CD4-positive, alpha-beta T cell treated with Interleukin-15 for 4 hours (primary cell): ENCODE measurements at places on chromosomes 12 and 14.

DNA sequence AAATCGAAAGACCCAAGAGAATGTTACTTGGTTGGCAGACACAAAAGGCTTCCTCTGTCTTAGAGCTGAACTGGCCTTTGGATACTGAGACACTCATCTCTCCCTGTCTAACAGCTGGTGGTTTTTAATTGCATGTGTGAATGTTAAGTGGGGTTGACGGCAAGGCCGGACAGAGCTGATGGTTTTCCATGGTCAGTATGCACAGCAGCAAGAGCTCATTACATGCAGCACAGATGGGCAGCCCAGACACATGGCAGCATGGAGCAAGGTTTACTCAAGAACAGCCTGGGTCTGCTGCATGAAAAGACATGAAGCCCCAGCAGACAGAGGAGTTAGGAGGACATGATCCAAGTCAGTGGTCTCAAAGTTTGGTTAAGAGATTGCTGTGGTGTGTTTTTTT, 27.8 kb upstream of the CACNA2D4 start:
- DNase-seq = no peak

DNA sequence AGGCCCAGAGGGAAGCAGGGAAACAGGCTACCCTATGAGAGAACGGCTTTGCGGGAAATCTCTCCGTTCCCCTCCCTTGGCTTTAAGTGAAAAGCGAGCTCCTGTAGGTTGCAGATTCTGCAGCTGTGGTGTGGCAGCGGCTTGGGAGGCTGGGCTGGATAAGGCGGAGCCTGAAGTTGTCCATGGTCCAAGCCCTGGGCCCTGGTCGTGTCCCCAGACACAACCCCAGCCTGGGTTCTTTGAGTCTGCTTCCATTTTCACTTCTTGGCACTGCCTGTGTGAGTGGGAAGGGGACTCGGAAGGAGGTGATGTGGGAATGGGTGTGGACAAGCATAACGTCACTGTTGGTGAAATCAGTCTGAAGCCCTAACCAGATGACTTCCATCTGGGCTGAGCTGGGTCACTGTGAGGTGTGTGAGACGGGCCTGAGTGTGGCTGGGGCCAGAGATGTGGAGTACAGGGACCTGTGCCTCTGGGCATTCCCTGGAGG, 43.0 kb upstream of the CTDSP2 start:
- DNase-seq = no peak

DNA sequence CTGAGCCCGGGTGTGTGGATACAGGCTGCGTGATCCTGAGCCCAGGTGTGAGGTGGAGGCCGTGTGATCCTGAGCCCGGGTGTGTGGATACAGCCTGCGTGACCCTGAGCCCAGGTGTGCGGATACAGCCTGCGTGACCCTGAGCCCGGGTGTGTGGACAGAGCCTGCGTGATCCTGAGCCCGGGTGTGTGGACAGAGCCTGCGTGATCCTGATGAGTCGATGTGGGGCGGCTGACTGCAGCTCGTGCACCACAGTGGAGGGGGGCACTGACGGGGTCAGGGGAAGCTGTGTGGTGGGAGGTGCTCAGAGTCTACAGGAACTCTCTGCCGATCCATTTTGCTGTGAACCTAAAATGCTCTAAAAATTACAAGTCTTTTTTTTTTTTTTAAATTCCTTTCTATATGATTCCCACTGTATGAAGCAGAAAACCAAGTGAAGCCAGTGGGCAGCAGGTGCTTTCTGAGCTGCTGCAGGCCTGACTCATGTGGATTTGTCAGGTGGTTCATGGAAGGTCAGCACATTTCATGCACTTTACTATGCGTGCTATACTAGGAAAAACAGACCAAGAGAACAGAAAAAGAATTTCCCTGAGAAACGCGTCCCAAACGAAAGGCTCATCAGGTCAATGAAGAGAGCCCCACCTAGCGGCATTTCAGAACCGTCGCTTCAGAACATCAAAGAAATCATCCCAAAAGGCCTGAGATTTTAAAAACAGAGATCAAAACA, 19.3 kb downstream of the BRF1 start:
- DNase-seq = peak; percentile 32

DNA sequence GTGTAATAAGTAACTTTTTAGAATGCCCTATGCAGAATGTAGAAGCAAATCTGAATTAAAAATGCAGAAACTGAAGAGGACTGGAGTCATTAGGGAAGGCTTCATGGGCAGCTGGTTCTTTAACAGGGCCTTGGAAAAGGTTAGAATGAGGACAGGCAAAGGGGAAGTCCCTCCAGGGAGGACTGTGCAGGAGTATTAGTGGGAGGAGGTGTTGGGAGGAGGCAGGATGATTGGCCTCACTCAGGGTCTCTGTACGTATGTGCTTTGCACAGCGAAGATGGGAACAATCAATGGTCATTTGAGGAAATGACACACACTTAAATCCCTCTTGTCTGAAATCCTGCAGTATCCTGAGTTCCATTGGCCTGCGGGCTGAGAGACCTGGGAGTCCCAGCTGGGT, 119.7 kb downstream of the PTCSC3 start:
- no peak for DNase-seq

DNA sequence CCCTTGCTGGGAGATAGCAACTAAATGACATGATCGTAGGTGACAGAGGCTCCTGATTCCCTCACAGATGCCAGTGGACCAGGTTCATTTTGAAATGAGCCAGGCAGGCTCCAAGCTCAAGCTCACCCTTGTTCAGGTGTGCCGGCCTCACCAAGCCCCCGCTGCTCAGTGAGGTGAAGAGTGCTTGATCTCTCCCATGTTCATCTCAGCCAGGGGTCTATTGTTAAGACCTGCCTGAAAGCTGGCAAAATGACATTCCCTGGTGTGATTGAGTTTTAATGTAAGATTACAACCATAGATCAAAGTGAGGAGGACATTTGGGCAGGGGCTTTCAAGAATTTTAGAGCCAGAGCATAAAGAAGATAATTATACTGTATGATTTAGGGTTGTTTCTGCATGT, 497.9 kb downstream of the EGLN3 start:
- no peak for DNase-seq

DNA sequence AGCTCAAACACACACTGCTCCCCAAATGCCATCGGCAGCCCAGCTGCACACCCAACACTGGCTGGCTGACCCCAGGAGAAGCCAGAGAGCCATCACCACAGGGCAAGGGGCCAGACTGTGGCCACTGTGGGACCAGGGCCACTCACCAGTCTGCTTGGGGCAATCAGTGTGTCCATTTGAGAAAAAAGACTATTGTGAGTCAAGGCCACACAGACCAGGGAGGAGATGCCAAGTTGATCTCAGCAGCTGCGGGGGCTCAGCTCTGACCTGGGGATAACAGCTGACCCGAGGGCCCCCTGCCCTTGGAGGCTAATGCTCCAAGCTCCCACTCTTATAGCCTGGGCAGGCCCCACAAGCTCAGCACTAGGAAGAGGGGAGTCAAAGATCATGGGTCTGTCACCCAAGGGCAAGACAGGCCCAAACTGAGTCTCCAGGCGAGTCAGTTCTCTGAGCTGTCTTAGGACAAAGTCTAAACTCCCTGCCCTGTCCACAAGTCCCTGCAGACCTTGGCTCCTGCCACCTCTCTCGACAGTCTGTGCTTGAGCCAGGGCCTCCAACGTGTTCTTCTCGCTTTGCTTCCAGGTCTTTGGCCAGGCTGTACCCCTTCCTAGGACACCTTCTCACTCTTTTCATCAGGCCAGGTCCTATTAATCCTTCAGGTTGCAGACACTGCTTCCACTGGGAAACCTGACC, 30.1 kb upstream of the PNMA1 start:
- DNase-seq = no peak

DNA sequence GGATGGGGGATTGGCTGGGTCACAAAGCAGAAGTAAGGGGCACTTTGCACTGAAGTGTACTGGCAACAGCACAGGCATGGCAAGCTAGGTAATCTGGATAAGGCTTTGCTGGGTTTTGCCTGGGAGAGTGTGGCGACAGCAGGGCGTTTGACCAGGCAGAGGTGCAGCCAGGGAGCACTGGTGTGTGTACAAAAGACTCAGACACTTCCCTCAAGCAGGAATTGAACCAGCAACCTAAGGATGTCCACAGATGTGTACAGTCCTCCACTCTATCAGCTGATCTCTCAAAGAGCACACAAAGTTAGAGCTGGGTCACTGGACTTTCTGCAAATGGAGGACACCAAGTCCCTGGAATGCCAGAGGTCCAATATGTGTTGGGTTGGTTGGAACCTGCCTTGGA, 15.4 kb upstream of the RNASE4 start:
- no peak for DNase-seq

DNA sequence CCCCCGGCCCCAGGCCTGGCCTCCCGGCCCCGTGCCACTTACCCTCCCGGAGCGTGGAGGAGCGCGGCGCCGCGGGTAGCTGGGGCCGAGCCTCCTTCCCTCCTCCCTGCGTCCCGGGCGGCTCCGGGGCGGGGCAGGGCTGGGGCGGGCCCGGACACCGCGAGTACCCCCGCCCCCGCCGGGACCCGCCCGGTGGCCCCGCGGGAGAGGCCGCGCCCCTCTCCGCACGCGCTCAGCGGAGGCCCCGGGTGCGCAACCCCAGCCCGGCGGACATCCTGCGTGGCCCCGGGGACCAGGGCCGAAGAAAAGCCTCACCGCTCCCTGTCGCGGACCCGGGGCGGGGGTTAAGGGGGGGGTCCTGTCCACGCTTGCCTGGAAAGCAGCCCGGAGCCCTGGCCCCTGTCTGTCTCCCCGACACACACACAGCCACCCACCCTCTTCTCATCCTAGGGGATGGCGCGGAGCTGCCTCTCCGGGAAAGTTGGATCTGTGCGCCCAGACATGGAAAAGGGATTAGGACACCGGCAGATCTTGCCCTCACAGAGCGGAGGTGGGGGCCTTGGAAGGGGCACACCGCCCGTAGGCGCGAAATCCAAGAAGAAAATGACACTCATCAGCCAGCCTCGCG, at the start of gene SYNE3:
TSS of gene SYNE3 (minus strand) at position 97 of the 628 bp plus-strand sequence. CDS start 40,829 bp downstream, outside the sequence.
- DNase-seq = peak; percentile 53

- DNase-seq = no peak
Measured at GRCh38 chr12:51306507-51306906, 17.5 kb downstream of the BIN2 start.

DNA sequence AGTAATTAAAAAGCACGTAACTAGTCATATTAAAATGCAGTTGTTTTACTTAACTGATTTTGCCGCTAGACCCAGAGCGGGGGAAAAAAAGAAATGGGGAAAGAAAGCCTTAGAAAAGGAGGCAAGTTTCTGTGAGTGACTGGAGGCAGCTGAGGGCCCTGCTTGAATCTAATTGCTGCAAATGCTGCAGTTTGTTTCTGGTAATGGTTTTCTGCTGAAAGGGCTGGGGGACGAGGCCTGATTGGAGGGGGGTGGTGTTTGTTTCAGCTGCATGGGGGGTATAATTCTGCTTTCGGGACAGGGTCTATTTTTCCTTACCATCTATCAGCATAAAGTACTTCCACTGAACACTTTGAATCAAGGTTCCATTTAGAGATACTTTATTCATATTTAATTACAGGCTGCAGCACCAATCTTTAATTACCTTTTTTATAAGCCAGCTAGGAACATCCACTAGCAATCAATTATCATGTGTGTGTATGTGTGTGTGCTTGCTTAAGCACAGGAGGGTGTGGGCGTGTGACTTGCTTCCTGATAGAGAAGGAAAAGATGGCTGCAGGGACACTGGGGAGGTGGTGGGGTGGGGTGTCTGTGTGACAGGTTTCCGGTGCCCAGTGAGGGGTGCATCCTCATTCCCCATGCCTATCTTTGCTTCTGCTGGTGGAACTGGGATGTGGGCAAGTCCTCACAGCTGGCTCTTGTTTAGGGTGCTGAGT, 83.4 kb downstream of the ADCK1 start:
- no peak for DNase-seq

GRCh38 chr14:74582910-74583581, 29.0 kb downstream of the LTBP2 start:
- no peak for DNase-seq

DNA sequence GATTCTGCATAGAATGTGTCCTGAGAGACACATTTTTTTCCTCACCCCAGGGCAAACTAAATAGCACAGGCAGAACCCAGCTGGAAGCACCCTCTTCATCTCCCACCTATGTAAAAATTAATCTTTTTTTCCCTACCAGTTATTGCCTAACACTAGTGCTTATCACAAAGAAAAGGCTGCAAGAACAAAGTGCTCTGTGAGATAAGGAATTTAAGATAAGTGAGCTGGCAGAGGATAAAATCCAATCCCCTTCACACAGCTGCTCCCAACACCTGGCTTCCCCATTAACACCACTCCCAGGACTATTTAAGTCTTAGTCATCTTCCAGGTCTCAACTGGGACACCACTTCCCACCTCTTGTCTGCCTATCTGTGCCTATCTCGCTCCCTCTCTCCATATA, 75.2 kb downstream of the TTC9 start:
- no peak for DNase-seq

- DNase-seq = peak; percentile 40
Measured at GRCh38 chr12:14454098-14454907, 88.8 kb downstream of the ATF7IP start.

DNA sequence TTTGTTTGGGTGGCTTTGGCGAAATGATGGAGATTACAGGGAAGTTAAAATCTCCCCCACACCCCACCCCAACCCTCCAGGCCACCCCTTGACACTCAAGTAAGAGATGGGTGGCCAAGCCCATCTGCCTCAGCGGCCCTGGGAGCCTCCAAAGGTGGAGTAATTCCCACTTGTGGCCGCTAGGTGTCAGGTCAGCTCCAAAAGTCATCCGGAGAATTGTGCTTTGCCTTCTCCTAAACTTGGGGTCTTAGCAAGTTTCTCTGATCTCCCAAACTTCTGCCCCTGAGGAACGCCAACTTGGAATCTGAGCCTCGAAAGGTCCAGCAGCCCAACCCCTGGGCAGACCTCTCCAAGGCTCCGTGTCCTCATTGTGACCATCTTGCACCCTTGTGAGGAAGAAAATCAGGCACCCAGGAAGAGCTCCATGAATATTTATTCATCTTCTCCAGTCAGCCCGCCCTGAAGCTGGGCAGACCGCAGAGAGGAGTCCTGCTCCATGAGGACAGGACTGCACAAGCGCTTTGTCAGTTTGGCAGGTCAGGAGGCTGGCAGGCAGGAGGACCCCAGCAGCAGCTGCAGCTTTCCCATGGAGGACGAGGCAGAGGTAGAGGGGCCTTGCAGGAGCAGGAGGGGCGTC, 46.7 kb downstream of the LRRC74A start:
- peak; percentile 71 for DNase-seq

- DNase-seq = no peak
Measured at GRCh38 chr14:28875934-28876571, 109.5 kb downstream of the FOXG1 start.

DNA sequence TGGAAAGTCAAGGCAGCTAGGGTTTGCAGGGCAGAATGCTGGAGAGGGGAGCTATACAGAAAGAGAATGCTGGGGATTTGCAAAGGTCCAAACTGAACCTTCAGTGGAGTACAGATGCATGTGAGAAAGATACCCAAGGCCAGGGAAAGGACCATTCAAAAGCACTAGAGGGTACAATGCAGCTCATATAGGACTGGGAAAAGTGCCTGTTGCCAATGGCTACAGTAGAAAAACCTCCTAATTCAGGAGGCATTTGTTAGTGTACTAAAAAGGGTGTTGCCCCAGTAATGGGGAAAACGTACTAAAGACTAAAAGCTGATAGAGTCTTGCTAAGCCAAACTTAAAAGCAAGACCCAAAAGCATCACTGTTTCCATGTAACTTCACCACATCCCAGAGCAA, 30.1 kb downstream of the E2F7 start:
- no peak for DNase-seq
